Activated CD8-positive, alpha-beta T cell treated with anti-CD3 and anti-CD28 coated beads, Interleukin-2, amount 10 ng/mL, durations not matched to agents 7 days and 5 days (primary cell): ENCODE measurements at places on chromosomes 11 and 22. TPM values are rescaled to one million over a fixed set of nuclear protein-coding genes. Genes with fewer than 3 reads are reported as not detected.

Gene SH3BP1
- 216 TPM for total RNA-seq

DNA sequence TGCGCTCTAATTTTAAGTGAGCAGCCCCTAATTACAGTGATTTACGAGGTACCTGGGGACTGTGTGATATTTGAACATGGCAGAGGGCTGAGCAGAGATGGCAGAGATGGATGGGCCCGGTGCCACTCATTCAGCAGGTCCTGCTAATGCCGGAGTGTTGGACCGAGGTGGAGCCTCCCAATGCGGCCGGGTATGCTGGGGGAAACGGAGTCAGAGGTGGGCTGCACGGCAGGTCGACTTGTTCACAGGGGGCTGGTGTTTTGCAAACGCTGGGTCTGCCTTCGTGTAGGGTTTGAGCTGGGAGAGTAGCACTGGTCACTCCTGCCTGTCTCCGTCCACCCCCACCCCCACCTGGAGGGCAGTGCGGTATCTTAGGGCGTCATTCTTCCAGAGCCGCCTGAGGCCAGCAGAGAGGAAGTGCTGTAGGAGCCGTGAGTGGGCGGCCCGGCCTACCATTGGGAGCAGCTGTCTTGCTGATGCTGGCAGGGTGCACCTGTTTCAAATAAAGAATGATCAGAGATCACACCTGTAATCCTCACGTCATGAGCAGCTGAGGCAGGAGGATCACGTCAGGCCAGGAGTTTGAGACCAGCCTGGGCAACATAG is 122.6 kb downstream of the IGLL1 start:
- DNase-seq = no peak
- no peak overlapping the region for H3K27ac ChIP-seq
- no peaks in the 10 kb centered on the region for H3K36me3 ChIP-seq
- peaks cover 19% of the 10 kb centered on the region for H3K4me1 ChIP-seq
- H3K4me3 ChIP-seq = no peak overlapping the region

Gene SEPTIN3
- total RNA-seq = 0.21 TPM

GRCh38 chr11:116895048-116895757 is 57.8 kb upstream of the APOA1 start:
- peak overlapping the region; percentile 71 for H3K27ac ChIP-seq
- H3K4me3 ChIP-seq = no peak overlapping the region
- no peaks in the 10 kb centered on the region for H3K27me3 ChIP-seq
- peaks cover 9% of the 10 kb centered on the region for H3K4me1 ChIP-seq

GRCh38 chr11:5363679-5364078 is 12.4 kb downstream of the OR51B6 start:
- no peak for DNase-seq
- no peaks in the 10 kb centered on the region for H3K4me1 ChIP-seq
- H3K27me3 ChIP-seq = peaks cover 2% of the 10 kb centered on the region
- H3K36me3 ChIP-seq = no peaks in the 10 kb centered on the region
- no peak overlapping the region for H3K4me3 ChIP-seq

Gene ARHGAP8
- total RNA-seq = 1.2 TPM

GRCh38 chr22:45656577-45656976 is 15.1 kb upstream of the ATXN10 start:
- H3K4me1 ChIP-seq = no peaks in the 10 kb centered on the region
- DNase-seq = no peak
- no peak overlapping the region for H3K27ac ChIP-seq
- no peak overlapping the region for H3K4me3 ChIP-seq

DNA sequence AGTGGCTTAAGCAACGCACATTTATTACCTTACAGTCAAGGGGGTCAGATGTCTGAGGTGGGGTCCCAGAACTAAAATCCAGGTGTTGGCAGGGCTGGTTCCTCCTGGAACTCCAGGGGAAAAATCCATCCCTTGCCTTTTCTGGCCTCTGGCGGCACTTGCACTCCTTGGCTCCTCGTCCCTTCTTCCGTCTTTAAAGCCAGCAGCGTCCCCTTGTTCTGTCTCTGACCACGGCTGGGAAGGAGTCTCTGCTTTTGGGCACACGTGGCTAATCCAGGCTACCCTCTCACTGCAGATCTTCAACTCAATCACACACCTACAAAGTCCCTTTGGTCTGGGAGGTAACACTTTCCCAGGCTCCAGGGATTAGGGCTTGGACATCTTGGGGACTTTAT is 73.5 kb upstream of the WNT7B start:
- H3K4me1 ChIP-seq = peaks cover 22% of the 10 kb centered on the region
- H3K27me3 ChIP-seq = peaks cover 7% of the 10 kb centered on the region
- peaks cover 2% of the 10 kb centered on the region for H3K36me3 ChIP-seq
- H3K27ac ChIP-seq = no peak overlapping the region
- H3K4me3 ChIP-seq = no peak overlapping the region
- DNase-seq = no peak

GRCh38 chr11:27874998-27875830 is 175.0 kb upstream of the BDNF start:
- H3K4me3 ChIP-seq = no peak overlapping the region
- no peaks in the 10 kb centered on the region for H3K36me3 ChIP-seq
- H3K4me1 ChIP-seq = no peaks in the 10 kb centered on the region
- DNase-seq = no peak
- H3K27ac ChIP-seq = no peak overlapping the region

GRCh38 chr11:65026810-65027209 is 429 bp upstream of the SNX15 start:
- H3K4me3 ChIP-seq = peak overlapping the region; percentile 75
- DNase-seq = no peak

Gene PGA4
- total RNA-seq = not detected

- H3K27me3 ChIP-seq = peaks cover 12% of the 10 kb centered on the region
- H3K4me3 ChIP-seq = no peak overlapping the region
These were observed 264.4 kb downstream of the CTTN start for GRCh38 chr11:70662691-70663098.

Gene MFNG
- total RNA-seq = 232 TPM

DNA sequence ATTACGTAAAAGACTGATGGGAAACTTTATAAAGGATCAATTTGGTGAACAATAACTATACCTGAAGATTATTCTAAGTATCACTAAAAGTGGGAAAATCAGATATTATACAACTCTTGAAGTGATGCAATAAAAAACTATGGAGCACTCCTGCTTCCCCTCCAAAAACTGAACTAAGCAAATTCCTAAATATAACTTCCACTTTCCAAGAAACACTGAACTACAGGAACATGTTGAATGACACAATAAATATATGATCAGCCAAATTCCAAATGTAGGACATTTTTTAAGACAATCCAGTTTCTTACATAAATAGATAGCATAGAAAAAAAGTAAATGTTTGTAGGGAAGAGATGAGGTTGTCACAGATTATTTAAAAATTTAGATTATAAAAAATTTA is 102.1 kb upstream of the APOA1 start:
- no peaks in the 10 kb centered on the region for H3K27me3 ChIP-seq
- no peaks in the 10 kb centered on the region for H3K4me1 ChIP-seq
- H3K27ac ChIP-seq = no peak overlapping the region
- no peak for DNase-seq
- H3K4me3 ChIP-seq = no peak overlapping the region

Gene OR52L1
- total RNA-seq = not detected

DNA sequence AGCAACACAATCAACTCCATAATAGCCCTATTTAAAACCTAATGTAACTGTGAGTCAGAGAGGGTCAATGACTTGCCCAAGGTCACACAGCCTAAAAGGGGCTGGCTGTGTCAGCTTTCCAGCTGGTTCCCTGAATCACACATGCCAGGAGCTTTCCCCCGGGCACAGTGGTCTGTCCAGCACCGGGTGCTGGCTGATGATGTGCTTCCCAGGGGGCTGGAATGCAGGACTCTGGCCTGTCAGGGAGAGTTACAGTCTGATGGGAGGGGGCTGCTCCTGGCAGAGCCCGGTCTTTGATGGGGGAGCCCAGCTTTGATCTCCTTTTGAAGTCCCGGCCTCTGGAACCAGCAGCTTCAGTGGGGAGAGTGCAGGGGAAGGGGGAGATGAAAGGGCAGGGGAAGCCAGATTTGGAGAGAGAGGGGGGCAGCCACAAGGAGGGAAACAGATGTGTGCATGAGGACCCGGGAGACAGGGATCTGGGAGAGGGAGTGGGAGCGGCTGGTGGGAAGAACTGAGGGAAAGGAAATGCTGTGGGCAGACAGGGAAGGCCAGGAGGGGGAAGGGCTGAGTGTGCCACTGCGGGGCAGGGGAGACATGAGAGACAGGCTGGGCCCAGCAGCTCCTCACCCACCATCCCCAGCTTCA is 102.7 kb downstream of the NECTIN1 start:
- H3K4me1 ChIP-seq = no peaks in the 10 kb centered on the region
- H3K4me3 ChIP-seq = no peak overlapping the region
- H3K36me3 ChIP-seq = no peaks in the 10 kb centered on the region
- no peak overlapping the region for H3K27ac ChIP-seq
- DNase-seq = no peak
- H3K27me3 ChIP-seq = no peaks in the 10 kb centered on the region

Gene MS4A2
- total RNA-seq = not detected

DNA sequence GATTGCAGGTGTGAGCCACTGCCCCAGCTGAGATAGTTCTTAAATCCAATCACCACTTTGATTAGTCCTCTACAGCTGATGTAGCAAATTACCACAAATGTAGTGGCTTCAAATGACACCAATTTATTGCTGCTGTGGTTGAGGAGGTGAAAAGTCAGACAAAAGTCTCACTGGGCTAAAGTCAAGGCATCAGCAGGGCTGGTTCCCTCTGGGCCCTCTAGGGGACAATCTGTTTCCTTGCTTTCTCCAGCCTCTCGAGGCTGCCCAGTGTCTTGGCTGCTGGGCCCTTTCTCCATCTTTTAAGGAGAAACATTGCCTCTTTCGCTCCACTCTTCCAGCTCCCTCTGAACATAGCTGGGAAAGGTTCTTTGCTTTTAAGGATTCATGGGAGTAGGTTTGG is 50.5 kb upstream of the SHANK2 start:
- H3K27me3 ChIP-seq = no peaks in the 10 kb centered on the region
- no peak for DNase-seq
- H3K36me3 ChIP-seq = no peaks in the 10 kb centered on the region
- no peak overlapping the region for H3K4me3 ChIP-seq
- H3K4me1 ChIP-seq = no peaks in the 10 kb centered on the region
- no peak overlapping the region for H3K27ac ChIP-seq

GRCh38 chr11:83367745-83368144 is 81.6 kb upstream of the CCDC90B start:
- no peak for DNase-seq
- H3K36me3 ChIP-seq = no peaks in the 10 kb centered on the region
- H3K27ac ChIP-seq = no peak overlapping the region
- H3K4me1 ChIP-seq = no peaks in the 10 kb centered on the region

Gene MRGPRF
- not detected for total RNA-seq

- H3K4me1 ChIP-seq = peaks cover 17% of the 10 kb centered on the region
- no peaks in the 10 kb centered on the region for H3K36me3 ChIP-seq
- peak overlapping the region; percentile 77 for H3K4me3 ChIP-seq
- DNase-seq = no peak
- peaks cover 26% of the 10 kb centered on the region for H3K27me3 ChIP-seq
- H3K27ac ChIP-seq = peak overlapping the region; percentile 79
These were observed 1.6 kb downstream of the PRDM11 start for GRCh38 chr11:45147891-45148675.

DNA sequence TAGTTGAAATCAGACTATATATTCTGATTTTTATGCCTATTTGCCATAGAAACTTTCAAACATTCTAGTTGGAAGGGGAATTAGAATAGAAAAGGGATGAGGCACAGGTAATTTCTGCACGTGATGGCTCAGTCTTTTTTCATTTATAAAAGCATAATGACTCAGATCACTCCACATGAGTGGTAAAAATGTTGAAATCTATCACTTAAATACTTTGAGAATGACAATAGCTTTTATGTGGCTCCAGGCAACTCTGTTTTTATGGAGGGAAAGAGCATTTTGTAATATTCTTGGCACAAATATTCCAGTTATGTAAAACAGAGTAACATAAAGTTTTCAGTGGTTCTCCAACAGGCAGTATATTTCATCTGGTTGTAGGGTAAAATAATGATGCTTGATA is 5.9 kb upstream of the MMP3 start:
- H3K36me3 ChIP-seq = no peaks in the 10 kb centered on the region
- no peak overlapping the region for H3K27ac ChIP-seq
- DNase-seq = no peak
- no peaks in the 10 kb centered on the region for H3K27me3 ChIP-seq
- no peak overlapping the region for H3K4me3 ChIP-seq

DNA sequence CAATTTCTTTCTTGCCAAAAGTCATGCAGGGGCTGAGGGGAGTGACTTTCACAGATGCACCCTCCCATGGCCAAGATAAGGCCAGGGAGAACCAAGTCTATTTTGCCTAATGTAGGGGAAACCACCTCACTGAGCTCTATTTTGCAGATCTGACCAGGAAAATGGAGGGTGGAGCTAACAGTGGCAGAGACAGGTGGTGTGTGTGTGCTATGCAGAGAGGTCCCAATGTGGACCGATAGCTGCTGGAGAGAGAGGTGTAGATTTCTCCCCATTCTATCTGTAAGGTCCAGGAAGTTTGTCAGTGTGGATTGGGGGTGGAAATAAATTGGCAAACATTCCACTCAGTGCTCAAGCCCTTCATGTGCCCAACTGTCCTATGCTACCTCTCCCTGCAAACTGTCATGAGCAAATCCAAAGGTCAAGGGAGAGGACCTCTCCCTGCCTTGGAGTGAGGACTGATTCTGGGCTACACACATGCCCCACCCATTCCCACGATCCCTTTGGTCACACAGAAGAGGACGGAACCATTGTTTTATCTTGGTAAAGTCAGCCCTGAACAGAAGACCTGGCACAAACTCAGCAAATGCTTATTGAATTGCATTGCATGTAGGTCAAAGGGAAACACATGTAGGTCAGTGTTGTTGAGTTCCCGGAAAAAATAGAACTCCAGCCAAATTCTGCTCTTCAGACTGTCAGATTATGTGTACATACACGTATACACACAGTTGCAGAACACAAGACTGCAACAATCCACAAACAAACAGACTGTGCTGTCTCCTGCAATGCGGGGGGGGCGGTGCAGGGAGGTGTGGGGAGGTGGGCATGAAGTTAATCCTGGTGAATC is 65.9 kb downstream of the C11orf58 start:
- DNase-seq = no peak
- H3K27ac ChIP-seq = no peak overlapping the region
- no peak overlapping the region for H3K4me3 ChIP-seq
- peaks cover 7% of the 10 kb centered on the region for H3K4me1 ChIP-seq

GRCh38 chr11:20122131-20122530 is 38.1 kb downstream of the DBX1 start:
- H3K27me3 ChIP-seq = peaks cover 5% of the 10 kb centered on the region
- no peak overlapping the region for H3K27ac ChIP-seq
- no peaks in the 10 kb centered on the region for H3K4me1 ChIP-seq
- H3K4me3 ChIP-seq = no peak overlapping the region

GRCh38 chr22:23265368-23265700 is 85.0 kb downstream of the BCR start:
- no peak for DNase-seq
- H3K27ac ChIP-seq = no peak overlapping the region
- no peak overlapping the region for H3K4me3 ChIP-seq
- no peaks in the 10 kb centered on the region for H3K36me3 ChIP-seq
- H3K4me1 ChIP-seq = peaks cover 23% of the 10 kb centered on the region

- no peak overlapping the region for H3K27ac ChIP-seq
- H3K4me3 ChIP-seq = no peak overlapping the region
- DNase-seq = no peak
- no peaks in the 10 kb centered on the region for H3K27me3 ChIP-seq
- no peaks in the 10 kb centered on the region for H3K36me3 ChIP-seq
- no peaks in the 10 kb centered on the region for H3K4me1 ChIP-seq
These were observed 9.0 kb upstream of the KCNQ1OT1 start for GRCh38 chr11:2708757-2709281.

GRCh38 chr11:105838668-105839384 is 183.2 kb downstream of the MSANTD4 start:
- H3K36me3 ChIP-seq = no peaks in the 10 kb centered on the region
- H3K4me3 ChIP-seq = no peak overlapping the region
- H3K4me1 ChIP-seq = no peaks in the 10 kb centered on the region
- H3K27me3 ChIP-seq = no peaks in the 10 kb centered on the region

- no peak overlapping the region for H3K27ac ChIP-seq
- no peak overlapping the region for H3K4me3 ChIP-seq
- no peak for DNase-seq
- no peaks in the 10 kb centered on the region for H3K4me1 ChIP-seq
- no peaks in the 10 kb centered on the region for H3K36me3 ChIP-seq
These were observed 22.2 kb downstream of the P2RY2 start for GRCh38 chr11:73240190-73240781.
